ENCODE measurements at places on chromosomes 12 and 14.

DNA sequence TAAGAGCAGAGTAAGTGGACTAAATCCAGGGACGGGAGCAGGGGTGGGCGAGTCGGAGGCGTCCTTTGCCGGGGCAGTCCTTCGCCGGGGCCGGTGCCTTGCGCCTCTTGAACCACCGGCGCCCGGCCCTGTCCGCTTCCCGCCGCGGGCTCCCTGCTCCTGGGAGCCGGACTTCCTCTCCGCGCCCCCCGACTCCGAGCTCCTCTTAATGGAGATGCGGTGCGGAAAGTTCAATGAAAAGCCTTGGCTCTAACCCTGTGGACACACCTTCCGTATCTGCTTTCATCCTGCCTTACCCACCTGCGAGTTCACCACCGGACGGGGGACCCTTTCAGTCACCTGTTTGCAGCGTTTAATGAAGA lies 412 bp downstream of the FGFR1OP2 start:
- no peak for DNase-seq

DNA sequence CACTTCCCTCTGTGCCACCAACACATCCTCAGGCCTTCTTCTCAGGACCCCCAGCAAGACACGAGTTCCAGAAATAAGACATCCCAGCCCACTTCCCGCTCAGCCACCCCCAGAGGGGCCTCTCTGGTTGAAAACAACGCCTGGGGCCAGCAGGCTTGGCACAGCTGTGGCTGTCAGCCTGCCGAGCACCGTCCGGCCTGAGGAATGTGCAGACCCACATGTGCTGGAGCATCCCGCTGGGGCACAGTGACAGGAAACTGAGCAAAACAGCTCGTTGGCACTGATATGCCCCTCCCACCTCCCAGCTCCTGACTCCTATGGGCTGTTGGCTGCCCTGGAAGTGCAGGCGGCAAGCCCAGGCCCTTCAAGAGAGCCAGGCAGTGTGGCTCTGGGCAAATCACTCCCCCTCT lies 1.4 kb downstream of the SYNE3 start:
- no peak for DNase-seq

DNA sequence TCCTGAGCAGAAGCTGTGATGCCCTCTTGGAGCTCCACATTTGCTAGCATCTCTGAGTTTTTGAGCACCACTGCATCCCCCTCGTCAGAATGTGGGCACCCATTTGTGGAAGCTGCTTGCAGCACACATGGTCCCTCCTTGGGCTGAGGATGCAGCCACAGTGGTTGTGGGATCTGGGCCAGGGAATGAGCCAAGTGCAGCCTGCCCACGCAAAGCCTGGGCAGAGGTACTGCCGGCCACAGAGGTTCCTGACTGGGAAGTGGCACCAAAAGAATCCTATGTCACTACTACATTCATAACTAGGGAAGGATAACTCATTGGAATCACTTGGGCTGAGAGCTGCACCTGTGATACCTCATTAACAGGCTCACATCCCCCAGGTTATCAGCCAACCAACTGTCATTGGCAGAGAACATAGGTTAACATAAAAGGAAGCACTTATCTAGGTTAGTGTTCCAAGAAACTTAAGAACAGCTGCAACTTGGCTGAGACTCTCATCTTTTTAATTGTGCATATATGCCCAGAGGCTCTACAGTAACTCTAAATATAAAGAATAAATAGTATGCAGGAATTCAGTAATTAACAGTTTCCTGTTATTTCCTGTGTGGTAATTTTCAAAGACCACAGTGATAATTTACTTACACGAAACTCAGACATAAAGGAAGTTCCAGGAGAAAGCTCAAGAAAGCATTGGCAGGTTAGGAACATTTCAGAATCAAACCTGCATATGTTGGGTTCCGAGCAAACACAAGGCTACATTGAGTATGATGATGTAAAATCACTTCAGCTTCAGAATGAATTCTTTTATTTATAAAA lies 145.3 kb downstream of the BCAT1 start:
- DNase-seq, result no peak

DNA sequence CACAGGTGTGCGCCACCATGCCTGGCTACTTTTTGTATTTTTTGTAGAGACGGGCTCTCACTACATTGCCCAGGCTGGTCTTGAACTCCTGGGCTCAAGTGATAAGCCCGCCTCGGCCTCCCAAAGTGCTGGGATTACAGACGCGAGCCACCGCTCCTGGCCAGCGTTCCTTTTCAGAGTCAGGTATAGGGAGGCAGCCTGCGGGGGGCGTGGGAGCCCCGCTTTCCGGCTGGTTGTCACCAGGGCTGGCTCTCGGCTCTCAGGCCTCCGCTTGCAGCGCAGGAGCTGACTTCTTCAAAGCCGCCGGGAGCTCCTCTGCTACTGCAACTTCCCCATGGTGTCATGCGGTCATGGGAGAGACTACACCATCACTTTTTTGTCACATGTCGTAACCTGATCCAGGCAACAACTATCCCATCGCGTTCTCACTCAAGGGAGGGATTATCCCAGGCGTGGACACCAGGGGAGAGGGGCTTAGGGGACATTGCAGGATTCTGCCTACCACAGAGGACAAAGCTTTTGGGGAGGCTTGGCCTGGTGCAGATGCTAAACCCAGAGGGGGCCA lies 129.4 kb downstream of the SCARB1 start:
- DNase-seq, result no peak

DNA sequence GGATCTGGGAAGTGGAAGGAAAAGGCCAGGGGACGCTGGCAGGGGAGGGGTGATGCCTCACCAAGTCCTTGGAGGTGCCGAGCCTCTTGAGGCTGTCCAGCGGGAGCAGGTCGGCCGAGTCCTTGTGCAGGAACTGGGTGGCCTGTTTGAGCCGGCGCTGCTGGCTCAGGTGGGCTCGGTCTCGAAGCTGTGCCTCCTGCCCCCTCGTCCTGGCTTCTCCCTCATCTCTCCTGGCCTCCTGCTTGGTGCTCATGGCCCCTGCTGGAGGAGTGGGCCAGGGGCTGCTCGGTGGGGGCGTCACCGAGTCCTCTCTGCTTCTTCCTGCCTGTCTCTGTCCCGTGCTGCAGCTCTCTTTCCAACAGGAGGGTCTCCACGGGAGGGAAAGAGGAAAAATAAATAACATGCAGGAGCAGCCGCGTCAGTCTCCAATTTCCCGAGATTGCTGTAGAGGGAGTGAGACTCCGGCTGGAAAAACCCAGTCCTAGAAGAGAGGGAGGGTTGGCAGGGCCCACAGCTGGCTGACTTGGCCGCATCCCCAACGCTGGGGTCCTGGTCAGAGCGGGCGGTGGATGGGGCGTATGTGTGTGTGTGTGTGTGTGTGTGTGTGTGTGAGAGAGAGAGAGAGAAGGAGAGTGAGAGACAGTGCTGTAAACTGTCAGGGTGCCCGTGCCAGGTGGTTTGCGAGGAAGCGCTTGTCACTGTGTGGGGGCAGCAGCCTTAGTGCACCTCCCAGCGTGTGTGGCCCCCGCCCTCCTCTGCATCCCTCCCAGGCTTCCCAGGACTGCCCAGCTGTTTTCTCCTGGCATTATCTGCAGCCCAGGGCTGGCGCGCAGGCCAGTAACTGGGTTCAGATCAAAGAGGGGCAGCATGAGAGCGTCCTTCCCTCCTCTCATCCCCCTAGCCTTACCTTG lies at the start of gene NRIP2:
Gene NRIP2 (minus strand): TSS at position 455 of the 911 bp plus-strand sequence. CDS start 52 bp downstream, at position 403.
- no peak for DNase-seq

DNA sequence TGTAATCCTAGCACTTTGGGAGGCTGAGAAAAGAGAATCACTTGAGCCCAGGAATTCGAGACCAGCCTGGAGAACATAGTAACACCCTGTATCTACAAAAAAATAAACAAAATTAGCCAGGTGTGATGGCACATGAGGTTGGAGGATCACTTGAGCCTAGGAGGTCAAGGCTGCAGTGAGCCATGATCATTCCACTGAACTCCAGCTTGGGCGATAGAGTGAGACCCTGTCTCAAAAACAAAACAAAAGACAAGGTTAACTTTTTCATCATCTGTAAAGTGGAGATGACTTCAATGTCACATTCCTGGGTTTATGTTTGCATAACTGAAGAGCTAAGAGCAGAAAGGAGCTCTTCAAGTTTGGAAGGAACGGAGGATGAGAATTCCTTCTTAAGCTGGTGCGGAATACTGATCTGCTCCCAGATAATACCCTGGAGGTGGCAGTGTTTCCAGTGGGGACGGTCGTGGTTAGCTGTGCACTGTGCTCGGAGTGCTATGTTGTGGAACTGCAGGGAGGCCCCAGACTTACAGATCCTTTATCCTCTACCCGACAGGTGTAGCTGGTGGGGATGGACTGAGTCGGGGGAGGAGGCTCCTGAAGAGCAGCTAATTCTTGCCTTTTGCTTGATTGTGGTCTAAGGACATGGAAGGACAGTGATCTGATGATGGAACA lies 22.5 kb upstream of the BICD1 start:
- DNase-seq, result no peak

DNA sequence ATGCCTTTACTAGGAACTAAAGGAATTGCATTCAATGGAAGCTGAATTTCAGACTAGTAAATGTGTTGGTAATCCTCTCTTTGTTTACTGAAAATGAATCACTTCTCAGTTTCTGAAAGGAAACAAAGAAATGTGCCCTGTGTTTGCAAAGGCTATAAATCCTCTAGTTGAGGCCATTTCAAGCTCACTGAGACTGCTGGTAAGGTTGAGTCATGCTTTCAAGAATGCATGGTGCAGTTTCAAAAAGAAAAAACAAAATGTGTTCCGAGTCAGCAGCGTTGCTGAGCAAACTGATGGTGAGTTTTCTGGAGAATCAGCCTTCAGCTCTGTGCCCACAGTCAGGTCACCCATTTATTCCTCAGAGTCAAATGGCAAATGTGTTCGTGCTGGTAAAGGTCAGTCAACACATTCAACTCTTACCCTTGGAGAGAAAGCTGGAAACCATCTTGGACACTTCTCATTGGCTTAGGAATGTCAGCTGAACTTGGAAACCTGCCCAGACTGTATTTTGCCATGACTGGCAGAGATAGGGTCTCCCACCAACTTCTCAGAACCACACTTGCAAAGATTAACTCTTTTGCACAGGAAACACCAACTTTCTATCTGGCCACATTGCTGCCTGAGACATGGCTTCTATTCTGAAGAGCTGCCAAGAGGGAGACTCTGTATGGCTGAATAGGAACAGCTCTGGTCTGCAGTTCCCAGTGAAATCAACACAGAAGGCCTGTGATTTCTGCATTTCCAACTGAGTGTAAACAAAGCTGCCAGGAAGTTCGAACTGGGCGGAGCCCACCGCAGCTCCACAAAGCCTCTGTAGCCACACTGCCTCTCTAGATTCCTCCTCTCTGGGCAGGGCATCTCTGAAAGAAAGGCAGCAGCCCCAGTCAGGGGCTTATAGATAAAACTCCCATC lies 484.4 kb downstream of the ATP23 start:
- DNase-seq, result peak; percentile 92

DNA sequence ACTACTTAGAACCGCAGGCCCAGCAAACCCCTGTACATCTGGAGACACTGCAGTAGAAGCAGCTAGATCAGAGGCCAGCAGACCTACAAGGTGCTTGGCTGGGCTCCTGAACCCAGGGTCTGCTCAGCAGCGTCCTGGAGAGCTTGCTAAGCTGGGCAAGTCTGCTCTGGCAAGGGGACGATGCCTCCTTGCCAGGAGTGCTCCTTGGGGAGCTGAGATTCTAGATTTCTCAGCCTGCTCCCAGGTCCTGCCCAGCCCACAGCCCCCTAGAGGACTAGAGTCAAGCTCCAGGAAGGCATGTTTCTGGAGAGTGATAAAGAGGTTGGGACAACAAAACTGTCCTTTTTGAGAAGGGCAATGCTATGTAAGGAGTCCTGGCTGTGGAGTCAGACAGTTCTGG lies 60.3 kb downstream of the HSPB8 start:
- no peak for DNase-seq

DNA sequence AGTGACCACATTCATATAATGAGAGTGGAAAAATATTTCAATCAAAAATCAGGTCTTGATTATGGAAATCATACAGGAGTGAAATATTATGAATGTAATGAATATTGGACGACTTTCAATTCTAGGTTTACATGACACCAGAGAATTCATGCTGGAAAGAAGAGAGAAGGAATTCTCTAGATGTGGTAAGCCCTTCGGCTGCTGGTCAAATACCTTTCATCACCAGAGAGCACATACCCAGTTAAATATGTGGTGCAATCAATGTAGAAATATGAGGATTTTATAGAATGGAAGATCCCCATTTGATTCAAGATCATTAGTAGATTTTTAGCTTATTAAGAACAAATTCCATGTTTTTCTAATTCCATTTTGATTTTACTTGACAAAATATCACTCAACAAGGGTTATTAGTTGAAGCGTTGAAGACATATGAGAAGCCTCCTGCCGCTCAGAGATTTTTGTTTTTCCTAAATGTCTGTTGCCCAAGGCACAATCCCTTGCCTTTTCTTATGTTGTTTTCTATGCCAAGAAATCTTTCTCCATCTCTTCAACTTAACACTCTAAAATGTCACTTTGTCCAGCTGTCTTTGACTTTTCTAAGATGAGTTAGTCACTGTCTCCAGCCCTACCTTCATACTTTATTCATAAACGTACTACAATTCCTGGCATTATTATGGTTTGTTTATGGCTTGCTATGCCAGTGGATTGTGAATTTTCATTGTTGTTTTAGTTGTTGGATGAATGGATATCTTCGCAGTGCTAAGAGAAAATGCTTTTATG lies 72.8 kb upstream of the ZDHHC17 start:
- DNase-seq, result peak; percentile 85

DNA sequence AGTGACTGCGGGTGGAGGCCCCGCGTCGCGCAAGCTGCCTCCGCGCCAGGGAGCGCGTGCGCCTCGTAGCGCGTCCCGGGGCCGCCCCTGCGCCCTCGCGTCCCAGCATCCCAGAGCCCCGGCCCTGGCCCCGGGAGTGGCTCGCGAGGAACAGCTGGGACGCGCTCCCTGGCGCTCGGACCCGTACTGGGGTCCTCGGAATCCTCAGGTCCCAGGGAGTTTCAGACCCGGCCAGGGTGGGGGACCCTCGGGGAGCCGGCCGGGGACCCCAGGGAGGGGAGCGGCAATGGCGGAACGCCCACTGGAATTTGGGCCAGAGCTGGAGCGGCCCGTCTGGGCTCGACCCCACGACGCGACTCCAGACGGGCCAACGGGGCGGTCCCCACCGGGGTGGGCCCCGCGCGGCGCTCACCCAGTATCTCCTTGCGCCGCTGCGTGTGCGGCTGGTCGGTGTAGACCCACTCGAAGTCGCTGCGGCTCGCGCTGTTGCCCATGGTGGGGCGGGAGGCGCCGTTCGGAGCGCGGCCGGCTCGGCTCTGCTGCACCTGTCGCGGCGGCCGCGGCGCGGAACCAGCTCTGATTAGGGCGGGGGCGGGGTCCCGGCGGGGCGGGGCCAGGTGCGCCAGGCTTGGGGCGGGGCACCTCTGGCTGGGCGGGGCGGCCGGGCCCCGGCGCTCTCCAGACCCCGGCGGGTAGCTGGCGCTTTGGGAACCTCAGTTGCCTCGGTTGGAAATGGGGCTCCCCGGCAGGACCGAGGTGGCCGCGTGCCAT lies at the start of gene DEGS2:
Gene DEGS2 (minus strand): TSS at position 552 of the 771 bp plus-strand sequence. CDS start 58 bp downstream, at position 494.
- DNase-seq, result no peak

- DNase-seq, result no peak
These were observed 96.1 kb downstream of the APAF1 start for GRCh38 chr12:98741196-98741555.

GRCh38 chr14:60805841-60806430 lies 71.4 kb downstream of the MNAT1 start:
- peak; percentile 53 for DNase-seq

Data from fibroblast of skin of left quadriceps (primary cell).